ENCODE measurements at places on chromosomes 7 and 10.

- DNase-seq = no peak
These were observed 131.6 kb downstream of the PKD1L1 start for GRCh38 chr7:47816647-47817046.

DNA sequence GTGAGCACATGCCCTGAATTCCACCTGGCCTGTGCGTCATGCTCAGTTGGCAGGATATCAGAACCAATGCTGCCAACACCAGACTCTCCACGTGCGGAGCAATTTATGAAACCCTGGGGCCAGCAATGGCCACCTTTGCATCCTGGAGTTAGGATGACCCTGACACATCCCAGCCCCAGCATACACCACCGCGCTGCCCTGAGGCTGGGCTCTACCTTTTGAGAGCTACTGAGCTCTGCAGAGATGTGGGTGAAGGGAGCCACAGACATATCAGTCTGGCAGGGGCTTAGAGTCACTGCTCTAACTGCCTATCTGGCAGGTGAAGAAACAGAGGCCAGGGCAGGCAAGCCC is 41.9 kb downstream of the SYPL1 start:
- DNase-seq = no peak

DNA sequence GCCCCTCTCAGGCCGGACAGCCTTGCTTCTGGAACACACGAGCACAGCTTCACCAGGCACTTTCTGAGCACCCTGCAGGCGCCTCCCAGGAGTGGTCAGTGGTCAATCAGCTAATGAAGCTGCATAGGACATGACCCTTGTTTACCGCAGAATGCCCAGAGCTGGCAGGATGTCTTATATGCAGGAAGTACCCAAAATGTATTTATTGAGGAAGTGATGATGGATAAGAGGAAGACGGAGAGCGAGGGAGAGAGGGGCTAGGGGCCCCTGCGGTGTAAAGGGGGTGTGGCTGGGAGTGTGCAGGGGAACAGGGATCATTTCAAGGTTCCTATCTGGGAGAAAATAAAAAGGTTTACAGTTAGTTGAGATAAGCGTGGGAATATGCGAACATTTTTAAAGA is 3.3 kb downstream of the CYP2E1 start:
- DNase-seq = no peak

- no peak for DNase-seq
These were observed 21.0 kb upstream of the LRRC17 start for GRCh38 chr7:102891693-102892261.

- no peak for DNase-seq
These were observed 1.1 kb downstream of the ARHGAP12 start for GRCh38 chr10:31927565-31927883.

GRCh38 chr10:103054621-103055020 is 136.5 kb downstream of the CNNM2 start:
- DNase-seq = no peak

GRCh38 chr10:128026615-128027300 is 99.5 kb downstream of the MKI67 start:
- peak; percentile 15 for DNase-seq

DNA sequence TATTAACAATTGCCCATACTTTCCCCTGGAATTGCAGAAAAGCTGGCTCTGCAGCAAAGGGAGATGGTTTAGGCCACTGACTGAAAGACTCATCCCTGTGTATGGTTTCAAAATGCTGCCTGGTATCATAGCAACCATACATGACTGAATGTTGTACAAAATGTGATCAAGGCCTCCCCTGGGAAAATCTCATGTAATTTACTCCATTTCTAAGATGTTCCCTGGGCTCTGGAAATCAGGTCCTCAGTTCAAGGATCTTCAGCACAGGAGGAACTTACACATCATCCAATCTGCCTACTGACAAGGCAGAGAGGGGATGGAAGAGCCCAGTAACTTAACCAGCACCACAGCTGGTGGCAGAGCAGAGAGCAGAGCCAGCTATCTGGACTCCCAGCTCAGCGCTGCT is 111.8 kb downstream of the JAZF1 start:
- DNase-seq = no peak

GRCh38 chr10:49153971-49154370 is 20.1 kb upstream of the FAM170B start:
- no peak for DNase-seq

DNA sequence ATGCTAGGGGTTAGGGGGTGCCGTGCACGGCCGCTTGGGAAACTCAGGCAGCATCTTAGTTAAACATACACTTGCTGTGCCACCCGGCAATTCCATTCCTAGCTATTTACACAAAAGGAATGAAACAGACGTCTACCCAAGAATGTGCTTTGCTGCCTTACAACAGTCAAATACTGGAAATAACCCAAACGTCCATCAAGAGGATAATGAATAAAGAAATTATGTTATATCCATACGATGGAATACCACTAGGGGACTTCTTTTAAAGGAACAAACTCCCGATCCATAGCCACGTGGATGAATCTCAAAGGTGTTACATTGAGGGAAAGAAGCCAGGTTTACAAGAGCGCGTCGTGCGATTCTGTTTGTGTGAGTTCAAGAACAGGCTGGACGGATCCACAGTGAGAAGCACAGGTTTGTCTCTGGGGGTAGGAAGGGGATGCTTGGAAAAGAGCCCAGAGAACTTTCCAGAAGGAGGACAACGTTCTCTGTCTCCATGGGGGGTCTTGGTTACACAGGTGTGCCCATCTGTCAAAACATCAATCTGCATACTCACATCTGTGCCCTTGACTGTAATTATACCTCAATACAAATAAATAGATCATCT is 41.8 kb downstream of the STK32C start:
- DNase-seq = no peak

DNA sequence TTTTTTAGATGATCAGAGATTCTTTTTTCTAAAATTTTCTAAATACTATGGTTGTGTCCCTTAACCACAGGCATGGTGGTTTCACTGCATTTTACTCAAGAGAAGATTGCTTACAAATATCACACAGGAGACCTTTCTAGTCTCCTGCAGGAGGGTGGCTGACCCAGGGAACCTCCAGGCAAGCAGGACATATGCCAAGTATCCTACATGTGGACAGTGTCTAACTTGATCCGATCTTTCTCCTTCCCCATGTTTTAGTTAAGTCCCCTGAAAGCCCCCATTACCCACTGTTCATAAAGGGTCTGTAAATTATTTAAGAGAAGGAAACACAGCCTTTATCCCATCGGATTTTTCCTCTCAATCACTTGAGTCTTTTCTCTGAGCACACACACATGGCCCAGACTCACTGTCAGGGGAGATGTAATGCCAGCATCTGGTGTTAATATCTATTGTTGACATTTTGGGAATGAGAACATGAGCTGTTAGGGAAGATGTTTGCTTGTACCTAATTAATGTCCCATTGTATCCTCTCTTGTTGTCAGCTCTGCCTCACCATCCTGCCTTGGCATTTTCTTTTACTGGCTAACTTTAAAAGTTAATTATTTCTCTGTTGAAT is 755.2 kb downstream of the AUTS2 start:
- no peak for DNase-seq

DNA sequence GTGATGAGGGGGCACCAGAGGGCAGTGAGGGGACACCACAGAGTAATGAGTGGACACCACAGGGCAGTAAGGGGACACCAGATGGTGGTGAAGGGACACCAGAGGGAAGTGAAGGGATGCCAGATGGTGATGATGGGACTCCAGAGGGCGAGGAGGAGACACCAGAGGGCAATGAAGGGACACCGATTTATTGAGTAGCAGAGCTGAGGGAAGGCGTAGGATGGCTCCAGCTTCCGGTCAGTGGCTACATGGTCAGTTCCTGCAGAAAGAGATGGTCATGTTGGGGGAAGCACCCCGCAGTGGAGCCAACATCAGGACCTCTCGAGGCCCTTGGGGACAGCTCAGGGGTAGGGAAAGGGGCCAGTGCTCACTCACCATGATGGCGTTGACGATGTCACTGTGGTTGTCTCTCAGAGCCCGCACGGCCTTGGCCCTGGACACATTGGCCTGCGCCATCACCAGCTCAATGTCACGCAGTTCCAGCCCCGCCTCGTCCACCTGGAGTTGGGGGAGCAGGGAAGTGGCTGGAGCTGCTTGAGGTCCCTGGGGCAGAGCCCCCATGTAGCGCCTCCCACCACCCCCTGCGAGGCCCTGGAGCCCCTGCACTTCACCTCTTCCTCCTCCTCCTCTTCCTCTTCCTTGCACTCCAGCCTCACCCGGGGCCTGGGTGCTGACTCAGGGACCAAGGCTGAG is 8.4 kb downstream of the NACAD start:
- DNase-seq = no peak

- no peak for DNase-seq
These were observed 4.2 kb upstream of the KCP start for GRCh38 chr7:128914566-128915151.

DNA sequence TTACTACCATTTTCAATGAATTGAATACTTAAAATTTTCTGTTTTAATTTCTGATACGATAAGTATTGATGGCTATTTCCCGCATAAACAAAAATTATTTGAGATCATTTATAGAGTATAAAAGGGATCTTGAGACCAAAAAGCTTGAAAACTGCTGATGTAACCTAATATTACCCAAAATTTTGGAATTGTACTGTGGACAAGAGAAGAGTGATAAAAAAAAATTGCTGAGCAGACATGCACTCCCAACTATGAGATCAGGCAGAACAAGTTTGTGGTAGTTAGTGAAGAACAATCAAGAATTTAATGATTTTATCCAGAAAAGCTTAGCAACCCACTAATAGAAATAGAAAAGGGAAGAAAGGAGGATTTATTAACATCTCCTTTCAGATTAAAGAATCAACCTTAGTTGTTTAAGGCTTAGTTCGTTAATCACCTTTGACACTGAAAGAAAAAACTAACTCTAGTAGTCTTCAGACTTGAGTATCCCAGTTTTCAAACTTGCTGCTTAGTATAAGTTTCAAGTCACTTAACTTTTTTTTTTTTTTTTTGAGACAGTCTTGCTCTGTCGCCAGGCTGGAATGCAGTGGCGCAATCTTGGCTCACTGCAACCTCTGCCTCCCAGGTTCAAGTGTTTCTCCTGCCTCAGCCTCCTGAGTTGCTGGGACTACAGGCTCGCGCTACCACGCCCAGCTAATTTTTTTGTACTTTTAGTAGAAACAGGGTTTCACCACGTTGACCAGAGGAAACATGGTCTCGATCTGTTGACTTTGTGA is 50.6 kb upstream of the ZC3HAV1 start:
- no peak for DNase-seq

DNA sequence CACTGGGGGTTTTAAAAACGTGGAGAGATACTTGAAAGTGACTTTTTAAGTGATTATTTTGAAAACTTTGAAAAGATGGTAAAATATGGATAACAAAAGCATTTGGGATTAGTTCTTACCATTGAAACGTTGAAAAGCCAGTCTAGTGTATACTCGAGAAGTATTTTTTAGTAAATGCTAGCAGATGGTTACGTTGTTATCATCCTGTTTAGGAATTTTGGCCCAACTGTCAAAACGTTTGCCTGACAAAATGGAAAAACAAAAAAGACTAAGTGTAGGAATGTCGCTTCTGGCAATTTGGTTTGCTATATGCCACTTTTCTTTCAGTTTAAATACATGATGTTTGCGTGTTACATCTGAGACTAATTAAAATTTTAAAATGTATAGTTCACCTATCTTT is 1.2 kb downstream of the RBM33 start:
- no peak for DNase-seq

DNA sequence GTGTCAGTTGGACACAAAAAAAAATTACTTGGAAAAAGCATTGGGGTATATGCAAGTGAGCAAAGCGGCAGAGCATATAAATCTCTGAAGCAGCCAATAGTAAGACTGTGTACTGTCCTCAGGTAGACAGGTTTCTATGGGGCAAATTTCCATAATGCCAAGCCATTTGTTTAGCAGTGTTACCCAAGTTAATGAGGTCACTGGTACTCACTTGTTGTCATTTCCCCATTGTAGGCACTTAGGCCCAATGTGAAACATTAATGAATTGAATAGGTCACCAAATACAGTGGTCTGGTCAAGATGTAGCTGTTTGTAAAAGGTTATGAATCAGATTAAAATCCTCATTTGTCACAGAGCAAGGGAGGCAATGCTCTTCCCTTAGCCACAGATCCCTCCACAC is 27.5 kb downstream of the HOXA1 start:
- DNase-seq = no peak

- no peak for DNase-seq
These were observed 129.7 kb downstream of the RELN start for GRCh38 chr7:103859709-103860108.

DNA sequence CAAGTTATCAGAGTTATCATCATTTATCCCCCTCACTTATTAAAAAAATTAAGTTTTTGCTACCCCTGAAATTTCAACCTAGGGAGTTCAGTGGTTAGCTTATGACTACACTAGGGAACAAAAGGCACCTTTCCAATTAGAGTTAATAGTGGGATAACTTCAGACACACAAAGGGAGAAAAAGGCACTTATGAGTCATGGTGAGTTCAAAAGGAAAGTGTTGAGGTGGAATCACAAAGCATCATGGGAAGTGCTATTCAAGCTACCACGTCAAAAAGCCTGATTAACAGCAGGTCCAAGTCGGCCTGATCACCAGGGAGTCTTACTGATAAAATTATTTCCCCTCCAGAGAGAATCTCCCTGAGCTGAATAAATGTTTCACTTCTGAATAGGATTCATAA is 165.7 kb downstream of the C7orf25 start:
- DNase-seq = no peak

- DNase-seq = no peak
These were observed 297.2 kb downstream of the TCERG1L start for GRCh38 chr10:131014271-131014670.

GRCh38 chr7:32223721-32224120 is 153.5 kb upstream of the PDE1C start:
- no peak for DNase-seq

GRCh38 chr10:63464402-63465292 is 1.1 kb downstream of the JMJD1C start:
- DNase-seq = no peak

GRCh38 chr7:75639071-75639885 is 99.5 kb downstream of the HIP1 start:
- peak; percentile 34 for DNase-seq
